Camera-type eye (tissue), 1 donor: ENCODE measurements at places on chromosomes 12 and 14. TPM values are rescaled to one million over a fixed set of nuclear protein-coding genes. Genes with fewer than 3 reads are reported as not detected.

The KLRB1 gene
- 0.77 TPM for total RNA-seq

The PTMS gene
- total RNA-seq = 186 TPM

The RPL10L gene
- total RNA-seq = not detected

The KRT74 gene
- not detected for total RNA-seq

The CSAD gene
- 48.7 TPM for total RNA-seq

The CLEC1A gene
- 3.7 TPM for total RNA-seq
